ENCODE measurements at places on chromosomes 4 and X.

- DNase-seq: no peak
Observed at GRCh38 chrX:137212078-137212632, 178.4 kb upstream of the GPR101 start.

DNA sequence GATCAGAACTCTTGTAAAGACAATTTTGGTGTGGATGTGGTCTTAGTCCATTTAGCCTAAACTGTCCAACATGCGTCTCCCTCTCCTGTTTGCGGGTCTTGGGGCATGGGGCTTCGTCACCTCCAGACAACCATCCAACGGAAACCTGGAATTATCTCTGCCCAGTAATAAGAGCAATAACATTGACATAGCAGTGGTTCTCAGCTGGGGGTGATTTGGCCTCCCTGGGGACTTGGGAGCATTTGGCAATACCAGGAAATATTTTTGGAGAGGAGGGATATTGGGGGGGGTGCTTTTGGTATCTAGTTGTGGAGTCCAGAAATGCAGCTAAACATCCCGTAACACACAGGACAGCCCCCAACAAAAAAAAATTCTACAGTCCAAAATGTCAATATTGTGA, 47.2 kb downstream of the SEL1L3 start:
- no peak for DNase-seq

DNA sequence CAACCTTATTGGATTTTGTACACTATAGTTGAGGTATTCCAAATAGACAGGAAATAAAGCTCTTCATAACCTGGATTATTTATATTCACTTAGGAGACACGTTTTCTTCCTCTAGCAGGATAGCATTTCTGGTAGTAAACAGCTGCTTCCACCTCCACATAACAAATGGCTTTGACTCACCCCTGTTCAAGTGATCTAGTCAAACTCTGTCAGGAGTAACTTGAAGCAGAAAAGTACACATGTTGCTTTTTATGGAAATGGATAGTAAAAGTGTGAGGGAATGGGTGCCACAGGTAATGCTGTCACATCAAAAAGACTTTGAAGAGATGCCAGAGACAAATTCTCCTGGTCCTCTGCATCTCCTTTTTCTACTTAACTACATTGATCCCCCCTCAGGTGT, 258.7 kb upstream of the SLC7A11 start:
- no peak for DNase-seq

GRCh38 chr4:168028970-168029597, 63.3 kb upstream of the ANXA10 start:
- no peak for DNase-seq

DNA sequence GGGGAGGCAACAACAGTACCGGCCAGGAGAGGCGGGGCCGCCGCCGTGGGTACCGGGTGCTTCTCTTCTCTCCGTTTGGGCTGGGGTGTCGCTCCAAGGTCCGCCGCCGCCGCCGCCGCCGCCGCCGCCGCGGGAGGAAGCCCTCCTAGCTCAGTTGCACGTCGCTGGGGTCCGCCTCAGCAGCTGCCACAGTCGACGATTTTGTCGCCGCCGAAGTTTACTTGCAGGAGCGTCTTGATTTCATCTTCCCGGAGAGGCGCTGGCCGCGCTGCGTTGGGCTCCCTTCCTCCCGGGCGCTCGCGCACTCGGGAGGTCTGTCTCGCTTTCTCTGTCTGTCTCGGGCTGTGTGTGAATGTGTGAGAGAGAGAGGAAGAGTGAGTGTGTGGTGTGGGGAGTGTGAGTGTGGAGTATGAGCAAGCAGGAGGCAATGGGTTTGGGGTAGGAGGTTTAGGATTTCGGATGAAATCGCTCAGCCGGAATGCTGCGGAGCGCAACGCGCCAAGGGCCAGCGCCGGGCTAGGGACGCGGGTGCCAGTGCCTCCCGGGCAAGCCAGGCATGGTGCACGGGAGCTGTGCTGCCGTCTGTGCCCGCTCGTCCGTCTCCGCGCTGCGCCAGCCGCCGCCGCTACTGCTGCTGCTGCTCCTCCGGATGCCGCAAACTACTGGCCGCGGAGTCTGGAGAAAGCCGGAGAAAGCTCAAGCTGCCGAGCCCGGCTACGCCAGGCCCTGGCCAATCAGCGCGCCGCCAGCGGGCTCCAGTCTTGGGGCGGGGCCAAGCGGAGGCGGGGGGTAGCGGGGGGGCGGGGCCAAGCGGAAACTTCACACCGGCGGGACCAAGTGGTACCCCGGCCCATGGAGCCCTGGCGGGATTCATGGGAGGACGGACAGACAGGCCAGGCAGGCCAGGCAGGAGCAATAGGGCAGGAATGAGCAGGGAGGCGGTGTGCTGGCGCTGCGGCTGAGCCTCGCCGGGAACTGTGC, at the start of gene PCDH19:
TSS of gene PCDH19 (minus strand) at position 664 of the 981 bp plus-strand sequence. CDS start 1,676 bp downstream, outside the sequence.
- DNase-seq: peak; percentile 6

DNA sequence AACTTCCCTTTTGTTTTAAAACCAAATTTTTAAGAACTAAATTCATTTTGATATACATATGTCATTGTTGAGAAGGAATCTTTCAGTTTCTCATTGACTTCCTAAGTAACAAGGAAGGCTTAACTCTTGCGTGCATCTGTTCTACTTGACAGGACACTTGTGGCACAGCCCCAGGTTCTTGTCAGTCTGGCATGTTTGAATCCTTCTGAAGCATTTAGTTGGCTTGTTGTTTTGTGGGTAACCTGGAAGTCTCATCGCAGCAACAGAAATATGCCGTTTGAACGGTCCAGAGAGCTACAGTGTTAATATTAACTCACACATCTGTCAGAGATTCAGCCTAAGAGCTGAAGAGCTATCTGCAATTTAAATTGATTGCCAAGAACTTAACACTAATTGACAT, 76.0 kb downstream of the GLRA3 start:
- no peak for DNase-seq

- DNase-seq: peak; percentile 24
Observed at GRCh38 chrX:77628294-77629025, 157.6 kb downstream of the ATRX start.

GRCh38 chr4:86043755-86044592, 315.9 kb downstream of the MAPK10 start:
- DNase-seq: peak; percentile 68

DNA sequence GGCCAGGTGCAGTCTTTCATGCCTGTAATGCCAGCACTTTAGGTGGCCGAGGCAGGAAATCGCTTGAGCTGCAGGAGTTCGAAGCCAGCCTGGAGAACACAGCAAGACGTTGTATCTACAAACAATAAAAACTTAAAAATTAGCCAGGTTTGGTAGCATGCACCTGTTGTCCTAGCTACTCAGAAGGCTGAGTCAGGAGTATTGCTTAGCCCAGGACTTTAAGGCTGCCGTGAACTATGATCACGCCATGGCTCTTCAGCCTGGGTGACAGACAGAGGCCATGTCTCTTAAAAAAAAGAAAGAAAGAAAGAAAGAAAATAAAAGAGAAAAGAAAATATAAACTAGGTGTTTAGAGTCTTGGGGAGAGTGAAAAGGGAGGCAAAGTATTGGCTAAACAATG, 96.4 kb upstream of the PDE5A start:
- no peak for DNase-seq

- DNase-seq: no peak
Observed at GRCh38 chr4:98540803-98541202, 117.6 kb downstream of the TSPAN5 start.

- DNase-seq: no peak
Observed at GRCh38 chr4:185839770-185840169, 27.8 kb upstream of the SORBS2 start.

- DNase-seq: peak; percentile 65
Observed at GRCh38 chrX:152904151-152905080, 6.5 kb downstream of the ZNF185 start.

DNA sequence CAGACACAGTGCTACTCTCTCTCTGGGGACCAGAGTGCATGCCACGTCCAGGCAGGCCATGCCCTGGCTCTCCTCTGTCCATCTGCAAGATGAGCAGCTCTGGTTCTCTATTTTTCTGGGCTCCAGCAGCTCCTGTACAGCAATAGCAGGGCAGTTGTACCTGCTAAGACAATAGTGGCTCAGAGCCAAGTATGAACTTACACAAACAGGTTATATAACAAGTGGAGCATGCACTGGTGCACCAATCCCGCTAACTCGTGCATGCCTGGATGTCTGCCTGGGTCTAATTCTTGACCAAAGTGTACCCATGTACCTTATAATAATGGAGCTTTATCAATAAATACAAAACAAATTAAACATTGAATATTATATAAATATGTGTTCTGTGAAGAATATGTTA, 392.3 kb downstream of the CENPC start:
- no peak for DNase-seq

GRCh38 chr4:113042502-113042901, 7.0 kb upstream of the ANK2 start:
- DNase-seq: no peak

DNA sequence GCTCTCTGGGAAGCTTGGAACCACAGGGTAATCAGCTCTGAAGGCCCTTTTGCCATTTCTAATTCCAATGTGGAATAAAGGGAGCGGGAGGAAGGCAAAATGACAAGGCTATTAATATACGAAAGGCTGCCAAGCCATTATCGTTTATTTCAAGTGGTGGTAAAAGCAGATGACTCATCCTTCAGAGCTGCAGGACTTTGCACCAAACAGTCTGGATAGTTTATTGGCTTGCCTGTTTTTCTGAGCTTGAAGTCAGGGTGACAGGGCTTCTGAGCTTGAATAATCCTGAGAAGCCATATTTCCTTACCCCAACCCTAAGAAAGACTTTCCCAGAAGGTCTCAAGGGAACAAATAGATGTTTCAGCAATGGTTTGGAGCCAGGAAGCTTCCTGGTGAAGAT, 7.7 kb upstream of the GABRE start:
- DNase-seq: no peak

DNA sequence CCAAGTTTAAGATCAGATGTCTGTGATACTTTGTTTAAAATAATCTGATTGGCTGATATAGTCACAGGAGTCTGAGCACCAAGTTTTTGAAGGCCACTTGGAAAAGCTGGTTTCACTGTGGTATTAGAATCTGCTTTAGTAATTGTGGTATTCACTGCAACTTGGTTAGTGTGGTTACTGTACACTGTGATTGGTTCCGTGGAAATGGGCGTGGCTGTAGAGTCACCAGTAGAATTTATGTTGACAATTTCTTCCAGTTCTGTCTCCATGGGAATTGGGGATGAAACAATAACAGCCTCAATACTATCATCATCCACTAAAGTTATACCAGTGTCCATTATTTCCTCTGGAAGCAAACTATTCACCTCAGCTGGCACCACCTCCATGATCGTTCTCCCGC, 26.2 kb downstream of the LIN54 start:
- peak; percentile 16 for DNase-seq

DNA sequence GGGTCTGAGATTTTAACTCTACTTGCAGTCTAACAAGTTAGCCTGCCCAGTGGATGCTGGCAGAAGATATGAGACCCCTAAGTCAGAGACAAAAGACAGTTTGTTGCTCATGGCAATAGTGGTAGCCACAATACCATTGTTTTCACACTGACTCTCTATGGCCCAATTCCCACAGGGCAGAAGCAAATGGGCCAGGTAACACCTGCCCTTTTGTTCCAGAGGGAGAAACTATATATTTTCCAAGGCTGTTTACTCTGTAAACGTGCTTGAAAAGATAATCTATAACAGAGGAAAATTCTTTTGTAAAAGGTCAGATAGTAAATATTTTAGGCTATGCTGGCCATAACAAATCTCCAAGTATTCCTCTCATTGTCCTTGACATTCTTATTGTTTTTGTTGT, 57.2 kb upstream of the NPNT start:
- no peak for DNase-seq

DNA sequence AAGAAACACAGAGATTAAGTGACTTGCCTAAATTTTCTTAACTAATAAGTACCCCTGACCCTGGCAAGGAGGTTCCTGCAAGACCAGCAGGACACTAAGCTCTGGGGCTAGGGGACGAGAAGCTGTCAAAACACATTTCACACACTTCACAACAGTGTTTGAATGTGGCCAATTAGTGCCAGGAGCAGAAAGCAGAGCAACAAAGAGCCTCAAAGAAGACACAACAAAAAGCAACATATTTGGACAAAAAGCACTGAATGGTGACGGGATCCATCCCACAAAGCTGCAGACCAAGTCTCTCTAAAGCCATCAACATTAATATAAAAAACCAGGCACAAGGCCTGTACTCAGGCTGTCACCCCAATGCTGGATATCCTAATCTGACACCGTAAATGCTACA, 361.9 kb upstream of the RASGEF1B start:
- DNase-seq: no peak

- no peak for DNase-seq
Observed at GRCh38 chr4:22692736-22693135, at the start of gene GBA3. GBA3 (plus strand) TSS chr4:22692937.

GRCh38 chrX:4841216-4841745, 1127.8 kb upstream of the PRKX start:
- no peak for DNase-seq

DNA sequence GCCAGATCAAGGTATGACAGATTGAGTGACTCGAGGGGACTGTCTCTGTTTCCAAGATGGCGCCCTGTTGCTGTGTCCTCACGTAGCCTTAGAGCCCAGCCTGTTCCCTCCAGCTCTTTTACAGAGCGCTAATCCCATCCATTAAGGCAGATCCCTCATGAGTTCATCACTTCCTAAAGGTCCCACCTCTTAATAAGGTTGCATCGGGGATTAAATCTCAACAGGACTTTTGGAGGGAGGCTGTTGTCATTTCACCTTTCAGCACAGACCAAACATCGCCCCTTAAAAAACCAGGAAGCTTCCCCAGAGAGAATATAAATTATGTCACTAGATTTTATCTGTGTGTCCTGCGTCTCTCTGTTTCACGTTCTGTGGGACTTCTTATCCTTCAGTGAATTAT, 32.6 kb upstream of the DHRSX start:
- no peak for DNase-seq

- DNase-seq: no peak
Observed at GRCh38 chr4:6418193-6418755, 54.1 kb downstream of the PPP2R2C start.

DNA sequence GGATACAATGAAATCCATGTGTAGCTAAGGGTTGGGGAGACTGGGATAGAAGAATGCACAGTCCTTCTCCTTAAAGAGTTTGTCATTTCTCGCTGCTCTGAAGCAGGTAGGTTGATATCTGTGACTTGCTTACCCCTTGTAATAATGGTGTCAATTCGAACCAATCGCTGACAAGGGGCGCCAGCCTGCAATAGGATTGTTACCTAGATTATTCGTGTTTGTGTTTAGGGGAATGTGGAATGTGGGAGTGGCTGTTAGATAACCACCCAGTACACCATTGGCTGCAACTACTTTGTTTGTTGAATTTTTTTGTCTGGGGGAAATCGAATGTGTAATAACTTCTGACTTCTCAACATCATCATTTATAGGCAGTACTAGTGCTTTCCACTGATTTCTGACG, 141.6 kb downstream of the LARP7 start:
- no peak for DNase-seq

GRCh38 chr4:42320822-42321388, 76.4 kb upstream of the SHISA3 start:
- DNase-seq: no peak

GRCh38 chrX:28180096-28180495, 198.8 kb upstream of the DCAF8L1 start:
- DNase-seq: no peak

- peak; percentile 32 for DNase-seq
Observed at GRCh38 chrX:86806786-86807185, 658.5 kb downstream of the DACH2 start.

- no peak for DNase-seq
Observed at GRCh38 chr4:107856901-107857300, 32.2 kb downstream of the SGMS2 start.

GRCh38 chr4:114257501-114257900, 278.1 kb upstream of the ARSJ start:
- DNase-seq: no peak

GRCh38 chr4:14877246-14878225, 124.7 kb upstream of the CPEB2 start:
- DNase-seq: peak; percentile 90

All from KBM-7 (cell line).